Stimulated activated CD4-positive, alpha-beta T cell treated with anti-CD3 and anti-CD28 coated beads, Interleukin-12 subunit alpha, Interleukin-12 subunit beta, amount 100 ng/mL, for 4 hours (primary cell): ENCODE measurements at places on chromosomes 2 and 18.

- no peak for DNase-seq
Observed at GRCh38 chr2:8927510-8928455, 75.7 kb downstream of the MBOAT2 start.

DNA sequence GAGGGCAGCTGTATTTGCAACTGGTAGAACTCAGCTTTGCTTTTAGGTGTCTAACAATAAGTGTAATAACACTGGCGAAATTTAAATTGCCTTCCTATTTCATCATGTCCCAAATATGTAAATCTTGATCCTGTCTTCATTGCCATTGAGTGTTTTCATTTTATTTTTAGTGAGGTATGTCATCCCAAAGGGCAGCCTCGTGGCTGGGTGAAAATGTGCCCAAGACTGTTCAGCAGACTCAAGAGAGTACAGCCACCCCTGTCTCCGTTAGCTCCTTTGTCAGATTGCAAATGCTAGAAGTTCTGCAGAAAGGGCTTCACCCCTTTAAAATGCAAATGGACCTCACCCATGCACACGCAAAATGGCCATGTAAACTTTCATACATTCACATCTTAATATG, 278.8 kb downstream of the RND3 start:
- DNase-seq = no peak

GRCh38 chr2:212414767-212415211, 123.8 kb downstream of the ERBB4 start:
- DNase-seq = no peak

GRCh38 chr2:222730366-222730999, 59.0 kb downstream of the MOGAT1 start:
- no peak for DNase-seq

DNA sequence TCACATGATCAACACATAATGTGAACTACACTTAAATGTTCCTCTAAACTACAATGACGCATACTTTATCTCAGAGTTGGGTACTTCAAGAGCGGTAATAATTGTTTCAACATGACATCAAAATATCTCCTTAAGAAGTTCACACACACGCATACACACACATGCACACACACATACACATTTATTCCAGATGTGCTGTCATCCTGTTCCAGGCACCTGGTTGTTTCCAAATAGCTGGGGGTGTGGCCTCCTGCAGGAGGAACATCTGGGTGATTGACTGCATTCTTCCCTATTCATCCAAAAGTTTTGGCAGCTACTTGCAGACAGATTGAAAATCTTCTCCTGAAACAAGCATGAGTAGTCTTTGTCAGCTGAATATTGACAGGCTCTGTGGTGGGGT, 37.9 kb upstream of the PIK3C3 start:
- no peak for DNase-seq
